ENCODE measurements at places on chromosomes 3 and 15. TPM values are rescaled to one million over a fixed set of nuclear protein-coding genes. Genes with fewer than 3 reads are reported as not detected.
A peak's percentile ranks its signal among the peaks of the same experiment; 100 is the strongest.

Gene SCAP
- 70.1 TPM for total RNA-seq

Gene TRH
- total RNA-seq = under 0.01 TPM

Gene TRAT1
- not detected for total RNA-seq

Gene KIF15
- total RNA-seq = 1.8 TPM

Gene NEK10
- 58.6 TPM for total RNA-seq

Gene ADAMTS9
- 2.7 TPM for total RNA-seq

Gene PRTG
- total RNA-seq = 4.7 TPM

Gene MESP1
- under 0.01 TPM for total RNA-seq

Gene CHL1
- total RNA-seq = 3.6 TPM

Gene TM4SF4
- not detected for total RNA-seq

Gene MLF1
- total RNA-seq = 14.1 TPM

Gene NPRL2
- 22.1 TPM for total RNA-seq

DNA sequence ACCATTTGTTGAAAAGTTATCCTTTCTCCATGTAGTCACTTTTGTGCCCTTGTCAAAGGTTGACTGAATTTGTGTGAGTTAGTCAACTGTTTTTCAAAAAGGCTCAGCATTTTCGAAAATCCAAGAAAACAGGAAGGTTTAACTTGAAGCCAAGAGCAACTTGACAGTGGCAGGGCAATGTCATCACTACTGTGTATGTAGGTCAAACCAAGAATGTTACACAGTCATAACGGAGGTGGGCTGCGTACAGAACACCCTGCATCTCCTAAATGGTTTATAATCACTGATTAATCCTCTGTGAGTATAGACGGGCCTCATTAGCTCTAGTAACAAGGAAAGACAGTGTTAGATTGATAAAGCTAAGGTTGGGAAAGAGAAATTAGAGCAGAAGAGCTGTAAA lies 1064.9 kb downstream of the FHIT start:
- H3K36me3 ChIP-seq = no peaks in the 10 kb centered on the region
- H3K4me1 ChIP-seq = no peaks in the 10 kb centered on the region
- H3K27ac ChIP-seq = no peak overlapping the region
- H3K27me3 ChIP-seq = no peaks in the 10 kb centered on the region

DNA sequence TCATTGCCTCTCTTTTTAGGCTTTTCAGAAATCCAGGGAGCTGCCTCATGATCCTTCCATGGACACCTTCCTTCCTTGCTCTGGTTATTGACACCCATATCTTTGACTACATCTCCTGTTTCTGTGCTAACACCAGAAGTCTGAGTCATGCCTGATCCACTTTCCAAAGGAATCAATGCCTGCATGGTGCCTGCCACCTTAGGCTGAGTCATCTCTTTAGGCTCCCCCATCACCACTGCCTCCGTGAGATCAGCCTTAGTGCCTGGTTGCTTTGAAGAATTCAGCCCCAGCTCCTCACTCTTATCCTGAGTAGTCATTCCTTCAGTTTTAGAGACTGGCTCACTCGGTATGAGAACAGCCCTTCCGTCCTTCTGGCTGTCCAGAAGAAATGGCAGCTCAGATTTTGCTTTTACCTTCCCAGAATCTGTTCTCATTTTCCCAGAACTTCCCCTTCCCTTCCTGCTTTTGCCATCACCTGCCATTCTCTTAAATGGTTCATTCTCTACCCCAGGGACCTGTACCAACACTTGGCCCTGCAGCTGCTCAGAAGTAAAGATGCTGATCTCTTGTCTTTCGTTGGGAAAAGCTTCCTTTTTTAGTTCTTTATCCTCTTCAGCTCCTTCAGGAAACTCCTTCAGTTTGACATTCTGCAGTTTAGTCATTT lies 105.3 kb downstream of the MAP4 start:
- no peak overlapping the region for H3K4me3 ChIP-seq
- no peaks in the 10 kb centered on the region for H3K27me3 ChIP-seq
- H3K4me1 ChIP-seq = peaks cover 21% of the 10 kb centered on the region
- DNase-seq = no peak

GRCh38 chr3:134611516-134611915 lies 39.3 kb downstream of the KY start:
- no peak overlapping the region for H3K4me3 ChIP-seq
- no peaks in the 10 kb centered on the region for H3K36me3 ChIP-seq
- no peak for DNase-seq
- H3K27me3 ChIP-seq = no peaks in the 10 kb centered on the region

GRCh38 chr3:151155409-151156128 lies 47.4 kb downstream of the GPR171 start:
- no peaks in the 10 kb centered on the region for H3K36me3 ChIP-seq
- no peaks in the 10 kb centered on the region for H3K4me1 ChIP-seq
- H3K4me3 ChIP-seq = no peak overlapping the region
- peaks cover 7% of the 10 kb centered on the region for H3K27me3 ChIP-seq

- H3K4me3 ChIP-seq = no peak overlapping the region
- no peaks in the 10 kb centered on the region for H3K36me3 ChIP-seq
- H3K27me3 ChIP-seq = no peaks in the 10 kb centered on the region
- peaks cover 14% of the 10 kb centered on the region for H3K4me1 ChIP-seq
- DNase-seq = no peak
Observed at GRCh38 chr3:155024006-155024638, 56.0 kb upstream of the MME start.

- H3K36me3 ChIP-seq = no peaks in the 10 kb centered on the region
- H3K4me1 ChIP-seq = no peaks in the 10 kb centered on the region
- no peak for DNase-seq
- no peak overlapping the region for H3K4me3 ChIP-seq
Observed at GRCh38 chr3:176789281-176789705, 408.0 kb downstream of the TBL1XR1 start.

DNA sequence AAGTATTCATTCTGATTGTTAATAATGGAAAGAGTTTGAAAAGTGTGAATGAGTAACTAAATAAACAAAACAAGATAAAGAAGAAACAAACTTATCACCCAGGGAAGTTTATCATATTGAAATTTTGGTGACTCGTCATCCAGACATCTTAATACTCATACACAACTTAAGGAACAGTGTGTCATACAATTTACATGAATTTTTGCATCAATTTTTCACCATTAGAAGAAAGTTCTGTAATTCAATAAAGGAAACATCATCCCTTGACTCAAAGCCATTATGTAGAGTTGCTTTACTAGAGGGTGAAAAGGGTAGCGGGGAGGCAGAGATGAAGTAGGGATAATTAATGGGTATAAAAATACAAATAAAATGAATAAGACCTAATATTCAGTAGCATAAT lies 536.2 kb downstream of the GRM7 start:
- H3K27me3 ChIP-seq = no peaks in the 10 kb centered on the region
- no peak for DNase-seq
- no peaks in the 10 kb centered on the region for H3K36me3 ChIP-seq
- H3K4me3 ChIP-seq = no peak overlapping the region
- H3K4me1 ChIP-seq = no peaks in the 10 kb centered on the region
- no peak overlapping the region for H3K27ac ChIP-seq

GRCh38 chr15:78225783-78226541 lies 8.4 kb downstream of the ACSBG1 start:
- no peaks in the 10 kb centered on the region for H3K36me3 ChIP-seq
- H3K4me1 ChIP-seq = no peaks in the 10 kb centered on the region
- no peak for DNase-seq
- no peak overlapping the region for H3K27ac ChIP-seq
- H3K27me3 ChIP-seq = peaks cover 23% of the 10 kb centered on the region

DNA sequence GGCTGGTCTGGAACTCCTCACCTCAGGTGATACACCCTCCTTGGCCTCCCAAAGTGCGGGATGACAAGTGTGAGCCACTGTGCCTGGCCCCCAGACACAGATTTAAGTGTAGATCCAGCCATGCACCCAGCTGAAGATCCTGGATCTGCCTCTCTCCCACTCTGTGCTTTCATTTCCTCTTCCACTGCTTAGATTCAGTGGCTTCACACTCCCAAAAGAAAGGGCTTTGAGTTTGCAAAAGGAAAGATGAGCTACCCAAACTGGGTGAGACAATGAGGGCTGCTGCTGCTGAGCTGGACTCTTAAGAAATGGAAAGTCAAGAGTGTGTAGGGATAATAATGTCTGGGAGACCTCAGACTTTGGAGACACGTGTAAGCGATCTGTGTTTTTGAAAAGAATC lies 45.5 kb downstream of the ISG20 start:
- no peak overlapping the region for H3K4me3 ChIP-seq
- H3K27me3 ChIP-seq = peaks cover 4% of the 10 kb centered on the region
- no peaks in the 10 kb centered on the region for H3K36me3 ChIP-seq
- no peak overlapping the region for H3K27ac ChIP-seq

DNA sequence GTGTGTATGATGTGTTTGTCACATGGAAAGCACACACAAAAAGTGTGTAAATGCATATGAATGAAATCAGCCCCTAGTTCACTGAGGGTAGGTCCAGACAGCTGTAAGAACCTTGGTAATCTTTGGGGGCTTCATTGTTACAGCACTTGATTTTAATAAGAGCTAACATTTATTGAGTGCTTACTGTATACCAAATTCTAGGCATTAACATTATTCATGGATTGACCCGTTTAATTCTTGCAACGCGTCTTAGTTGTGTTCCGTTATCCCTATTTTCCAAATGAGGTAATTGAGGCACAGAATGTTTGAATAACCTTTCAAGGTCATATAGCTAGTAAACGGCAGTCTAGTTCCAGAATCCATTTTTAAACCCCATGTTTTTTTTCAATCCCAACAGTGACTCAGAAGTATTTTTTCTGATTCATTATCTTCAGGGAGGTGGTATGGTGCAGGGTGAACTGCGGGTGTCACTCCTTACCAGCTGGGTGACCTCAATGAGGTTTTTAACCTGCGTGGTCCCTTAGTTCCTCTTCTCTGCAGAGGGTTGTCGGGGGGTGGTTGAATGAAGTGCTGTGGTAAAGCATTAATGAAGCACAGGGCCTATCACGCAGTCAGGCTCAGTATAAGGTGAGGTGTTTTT lies 14.2 kb downstream of the RAB8B start:
- DNase-seq = peak; percentile 69
- peak overlapping the region; percentile 4 for H3K27ac ChIP-seq
- peaks cover 21% of the 10 kb centered on the region for H3K4me1 ChIP-seq
- H3K27me3 ChIP-seq = no peaks in the 10 kb centered on the region
- H3K36me3 ChIP-seq = no peaks in the 10 kb centered on the region

DNA sequence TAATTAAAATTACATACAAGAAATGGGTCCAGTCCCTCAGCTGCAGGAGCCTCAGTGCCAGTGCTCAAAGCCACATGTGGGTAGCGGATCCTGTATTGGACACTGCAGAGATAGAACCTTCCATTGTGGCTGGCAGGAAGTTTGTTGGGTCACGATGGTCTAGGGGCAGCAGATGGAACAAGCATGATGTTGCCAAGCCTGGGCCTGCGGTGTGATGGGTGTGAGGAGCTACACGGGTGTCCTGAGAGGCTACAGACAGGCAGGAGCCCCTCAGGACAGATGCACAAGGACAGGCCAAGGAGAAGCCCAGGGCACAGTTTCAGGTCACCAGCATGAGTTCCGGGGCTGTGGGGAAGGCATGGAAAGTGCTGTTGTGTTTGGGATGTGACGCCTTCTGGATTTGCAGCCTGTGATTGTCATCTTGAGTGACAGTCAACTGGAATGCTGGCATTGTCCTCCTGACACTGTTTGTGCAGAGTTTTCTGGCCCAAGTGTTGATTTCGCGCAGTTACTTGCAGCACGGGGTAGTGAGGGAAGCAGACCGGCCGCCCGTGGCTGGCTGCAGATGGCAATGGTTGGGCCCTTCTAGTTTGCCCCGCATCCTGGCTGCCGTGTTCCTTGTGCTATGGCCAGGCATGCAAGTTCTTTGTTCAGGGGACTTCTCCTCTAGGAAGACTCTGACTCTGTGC lies 177.1 kb downstream of the NSMCE3 start:
- DNase-seq = no peak
- no peak overlapping the region for H3K27ac ChIP-seq
- no peaks in the 10 kb centered on the region for H3K36me3 ChIP-seq
- H3K4me3 ChIP-seq = no peak overlapping the region
- H3K27me3 ChIP-seq = no peaks in the 10 kb centered on the region

GRCh38 chr15:25892126-25892525 lies 29.0 kb upstream of the ATP10A start:
- H3K36me3 ChIP-seq = no peaks in the 10 kb centered on the region
- no peak overlapping the region for H3K27ac ChIP-seq
- H3K4me3 ChIP-seq = no peak overlapping the region
- H3K27me3 ChIP-seq = no peaks in the 10 kb centered on the region
- H3K4me1 ChIP-seq = peaks cover 15% of the 10 kb centered on the region

DNA sequence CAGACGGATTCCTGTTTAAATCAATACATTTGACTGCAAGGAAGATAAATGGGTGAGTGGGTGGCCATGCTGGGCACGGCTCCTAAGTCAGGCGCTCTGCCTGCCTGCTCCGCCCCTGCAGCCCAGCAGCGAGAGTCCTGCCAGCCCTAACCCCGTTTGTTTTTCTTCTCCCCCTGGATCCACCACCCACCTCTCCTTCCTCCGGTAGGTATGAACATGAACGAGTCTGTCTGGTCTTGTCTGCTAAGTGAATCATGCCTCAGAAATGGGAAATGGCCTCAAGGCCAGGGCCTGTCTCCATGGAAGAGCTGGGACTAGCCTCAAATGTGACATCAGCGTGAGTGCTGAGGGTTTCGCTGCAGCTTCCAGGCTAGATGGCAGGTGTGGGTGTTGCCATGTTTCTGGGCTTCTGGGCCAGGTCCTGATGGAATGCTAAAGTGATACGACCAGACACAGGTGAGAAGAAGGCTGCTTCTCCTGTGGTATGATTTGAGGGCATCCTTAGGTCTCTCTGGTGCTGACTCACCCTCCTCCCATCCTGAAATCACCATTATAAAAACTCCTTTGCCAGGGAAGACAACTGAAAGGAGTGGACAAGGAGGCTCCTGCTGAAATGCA lies 5.6 kb upstream of the FEM1B start:
- DNase-seq = peak; percentile 86
- peak overlapping the region; percentile 53 for H3K4me3 ChIP-seq
- peaks cover 46% of the 10 kb centered on the region for H3K4me1 ChIP-seq
- peak overlapping the region; percentile 75 for H3K27ac ChIP-seq
- H3K36me3 ChIP-seq = no peaks in the 10 kb centered on the region

DNA sequence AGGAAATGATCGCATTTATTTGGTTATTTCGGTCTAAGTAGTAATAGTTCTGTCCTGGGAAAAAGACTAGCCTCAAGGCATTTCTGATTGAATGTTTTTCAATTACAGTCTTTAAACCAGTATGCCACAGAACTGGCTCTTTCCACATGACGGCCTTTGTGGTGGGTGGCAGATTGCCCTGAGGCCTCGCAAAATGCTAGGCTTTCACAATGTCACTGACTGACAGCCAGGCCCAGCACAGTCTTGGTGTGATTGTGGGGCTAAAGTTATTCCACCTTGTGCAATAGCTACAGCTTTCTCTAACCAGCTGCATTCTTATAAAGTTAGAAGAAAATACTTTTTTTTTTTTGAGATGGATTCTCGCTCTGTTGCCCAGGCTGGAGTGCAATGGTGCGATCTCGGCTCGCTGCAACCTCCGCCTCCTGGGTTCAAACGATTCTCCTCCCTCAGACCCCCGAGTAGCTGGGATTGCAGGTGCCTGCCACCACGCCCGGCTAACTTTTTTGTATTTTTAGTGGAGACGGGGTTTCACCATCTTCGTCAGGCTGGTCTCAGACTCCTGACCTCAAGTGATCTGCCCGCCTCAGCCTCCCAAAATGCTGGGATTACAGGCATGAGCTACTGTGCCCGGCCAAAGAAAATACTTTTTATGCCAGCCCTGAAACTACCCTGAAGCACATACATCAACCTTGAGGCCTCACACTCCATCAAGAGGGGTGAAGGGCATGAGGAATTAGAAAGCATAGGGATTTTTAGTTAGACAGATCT lies 2.5 kb upstream of the ADIPOQ start:
- no peaks in the 10 kb centered on the region for H3K36me3 ChIP-seq
- DNase-seq = no peak
- no peak overlapping the region for H3K27ac ChIP-seq
- H3K4me3 ChIP-seq = no peak overlapping the region
